Endothelial cell of umbilical vein (primary cell): ENCODE measurements at places on chromosomes 2 and 18.

GRCh38 chr2:5982193-5982902 lies 290.2 kb downstream of the SOX11 start:
- no peak for DNase-seq

DNA sequence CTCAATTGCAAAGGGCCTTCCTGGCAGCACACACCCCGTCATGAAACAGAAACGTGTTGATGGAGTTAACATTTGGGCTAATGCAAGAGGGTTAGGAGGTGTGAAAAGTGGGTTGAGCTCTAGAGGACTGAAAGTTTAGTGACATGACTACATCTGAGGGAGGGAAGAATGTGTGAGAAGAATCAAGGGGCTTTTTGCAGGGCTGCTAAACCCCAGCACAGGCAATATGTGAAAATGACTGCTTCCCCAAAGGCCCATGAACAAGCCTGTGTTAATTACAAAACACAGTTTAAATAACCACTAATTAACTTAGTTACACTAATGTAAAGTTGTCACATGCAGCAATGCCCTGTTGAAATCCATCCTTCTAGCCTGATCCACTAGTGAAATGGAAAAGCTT lies 63.4 kb upstream of the PEX13 start:
- no peak for DNase-seq

DNA sequence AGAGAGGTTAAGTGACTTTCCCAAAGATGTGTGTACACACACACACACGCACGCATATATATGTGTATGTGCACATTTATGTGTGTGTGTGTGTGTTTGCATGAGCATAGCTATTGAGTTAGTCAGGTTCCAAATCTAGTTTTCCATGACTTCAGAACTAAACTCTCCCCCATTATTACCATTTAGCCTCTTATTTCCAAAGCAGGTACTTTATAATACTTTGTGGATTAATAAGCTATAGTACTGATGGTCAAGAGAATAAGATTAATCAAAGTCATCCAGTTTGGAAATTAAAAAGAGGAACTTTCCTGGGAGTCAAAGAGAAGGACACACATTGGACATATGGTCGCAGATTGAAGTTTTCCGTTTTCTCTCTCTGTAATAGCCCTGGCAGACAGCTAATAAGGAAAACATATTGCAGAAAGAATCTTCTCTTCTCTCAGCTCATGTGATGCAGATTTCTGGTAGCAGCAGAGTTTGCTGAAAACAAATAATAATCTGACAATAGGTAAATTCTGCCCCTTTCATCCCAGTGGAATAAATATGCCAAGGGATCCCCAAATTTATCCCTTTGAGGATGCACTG lies 410.9 kb upstream of the TCF4 start:
- DNase-seq = no peak

DNA sequence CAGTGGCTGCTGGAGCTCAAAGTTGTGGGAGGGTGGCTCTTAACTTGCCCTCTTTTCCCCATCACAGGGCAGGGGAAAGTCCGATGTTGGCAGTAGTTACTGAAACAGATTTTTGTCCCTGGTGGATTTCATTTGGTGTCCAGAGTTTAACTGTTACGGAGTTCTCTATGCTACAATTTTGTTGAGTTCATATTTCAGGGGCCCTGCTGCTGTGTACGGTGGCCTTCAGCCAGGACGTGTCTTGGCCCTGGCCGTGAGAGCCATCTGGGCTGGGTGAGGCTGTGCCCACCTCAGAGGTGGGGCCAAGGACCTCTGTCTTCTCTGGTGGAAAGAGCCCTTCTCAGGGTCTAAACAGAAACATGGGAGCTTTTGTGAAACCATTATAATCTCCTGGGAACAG lies 67.4 kb downstream of the SH3YL1 start:
- no peak for DNase-seq

GRCh38 chr2:191019376-191019775 lies 5.4 kb upstream of the STAT1 start:
- DNase-seq = no peak

DNA sequence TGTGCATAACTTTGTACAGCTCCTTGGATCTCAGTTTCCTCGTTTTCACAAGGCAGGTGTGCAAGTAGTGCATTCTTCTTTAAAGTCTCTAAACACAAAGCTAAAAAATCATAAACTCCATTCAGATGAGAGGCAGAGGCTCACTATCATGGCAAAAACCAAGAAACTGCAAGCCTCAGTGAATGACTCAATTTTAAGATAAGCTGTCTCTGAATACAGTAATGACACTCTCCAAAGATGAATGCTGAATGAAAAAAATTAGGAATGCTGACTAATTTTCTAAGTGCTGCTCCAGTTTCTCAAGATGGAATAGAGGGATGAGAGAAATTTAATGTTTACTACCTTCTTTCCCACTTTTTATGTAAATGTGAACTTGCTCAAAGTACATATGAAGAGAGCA lies 17.2 kb downstream of the B4GALT6 start:
- no peak for DNase-seq

GRCh38 chr2:37851828-37852584 lies 73.1 kb upstream of the RMDN2 start:
- DNase-seq = no peak

DNA sequence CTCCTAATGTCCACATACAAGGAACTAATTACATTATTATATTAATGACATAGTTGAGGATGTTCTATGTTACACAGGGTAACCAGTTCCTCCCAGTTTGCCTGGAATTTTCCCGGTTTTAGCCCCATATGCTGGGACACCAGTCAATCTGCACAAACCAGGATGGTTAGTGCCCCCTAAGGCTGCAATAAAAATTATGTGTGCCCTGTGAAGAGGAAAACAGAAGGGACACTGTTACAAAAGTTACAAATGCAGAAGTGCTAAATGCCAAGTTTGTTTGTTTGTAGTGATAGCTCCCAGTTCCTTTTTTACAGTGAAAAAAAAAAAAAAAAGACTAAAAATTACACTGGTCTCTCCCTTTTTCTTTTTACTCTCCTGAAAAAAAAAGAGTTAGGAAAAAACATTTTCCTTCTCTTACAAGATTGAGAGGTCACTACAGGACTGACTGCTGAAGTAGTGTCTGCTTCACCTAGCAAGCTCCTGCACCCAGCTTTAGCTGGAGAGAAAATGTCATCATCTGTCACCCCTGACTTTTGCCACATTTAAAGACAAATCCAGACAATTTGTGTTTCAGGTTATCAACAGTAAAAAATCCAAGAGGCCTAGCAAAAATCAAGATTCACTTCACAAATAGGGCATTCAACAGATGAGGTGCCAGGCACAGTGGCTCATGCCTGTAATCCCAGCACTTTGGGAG lies 3.2 kb downstream of the ANKRD44 start:
- DNase-seq = no peak

GRCh38 chr18:8826971-8827370 lies 121.6 kb downstream of the MTCL1 start:
- no peak for DNase-seq

DNA sequence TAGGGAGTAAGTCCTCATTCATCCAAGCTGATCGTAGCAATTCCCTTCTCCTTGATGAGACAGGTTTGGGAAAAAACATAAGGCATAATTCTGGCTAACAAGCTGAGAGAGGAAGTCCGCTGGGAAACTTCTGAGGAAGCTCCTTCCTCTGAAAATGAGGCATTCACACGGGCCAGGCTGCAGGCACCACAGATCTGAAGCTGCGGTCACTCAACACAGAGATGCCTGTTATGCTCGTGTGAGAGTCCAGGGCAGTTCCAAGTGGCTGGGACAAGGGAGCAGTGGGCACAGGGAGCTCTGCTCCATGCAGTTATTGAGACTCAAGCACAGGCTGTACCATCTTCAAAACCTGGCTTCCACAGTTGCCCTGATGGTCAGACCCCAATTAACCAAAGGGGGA lies 200.9 kb upstream of the ID2 start:
- DNase-seq = no peak

DNA sequence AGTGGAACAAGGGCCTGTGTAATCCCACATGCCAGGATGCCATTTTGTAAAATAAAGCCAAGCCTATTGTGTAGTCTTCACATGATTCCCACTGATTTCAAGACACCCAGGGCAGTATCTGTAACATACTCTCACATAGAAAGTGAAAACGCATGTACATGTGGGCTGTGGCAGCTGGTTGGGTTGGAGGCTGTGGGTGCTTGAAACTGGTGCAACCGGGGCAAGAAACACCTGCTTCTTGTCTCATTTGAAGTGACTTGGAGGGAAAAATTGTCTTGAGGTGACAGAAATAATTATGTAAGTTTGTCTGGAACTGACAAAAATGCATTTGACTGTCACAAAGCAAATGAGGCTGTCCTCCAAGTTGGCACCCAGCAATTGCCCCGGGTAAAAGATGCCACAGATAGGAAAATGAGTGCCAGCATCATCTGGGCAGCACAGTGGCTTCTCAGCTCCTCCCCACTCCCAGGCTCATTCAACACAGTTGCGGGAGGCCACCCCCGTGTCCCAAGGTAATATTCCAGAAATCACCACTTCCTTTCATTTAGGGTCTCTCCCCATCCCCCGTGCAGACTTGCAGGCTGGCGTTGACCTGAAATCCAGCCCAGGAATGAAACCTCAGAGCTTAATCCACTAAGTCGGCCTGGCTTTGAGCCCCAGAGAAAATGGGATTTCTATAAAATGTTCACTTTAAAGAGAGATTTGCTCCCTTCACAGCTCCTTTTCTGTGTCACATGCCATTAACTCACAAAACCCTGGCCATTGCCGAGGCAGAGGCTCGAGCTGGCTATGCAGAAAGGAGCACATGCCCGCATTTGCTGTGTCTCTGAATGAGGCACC lies 293.9 kb upstream of the PARD3B start:
- no peak for DNase-seq
